ENCODE measurements at places on chromosomes 16 and 17. TPM values are rescaled to one million over a fixed set of nuclear protein-coding genes. Genes with fewer than 3 reads are reported as not detected.

Gene KRT23
- 0.60 TPM for polyA plus RNA-seq

Gene AIPL1
- polyA plus RNA-seq, result not detected

Gene SDK2
- 0.04 TPM for polyA plus RNA-seq

Gene SLC5A11
- 18.1 TPM for polyA plus RNA-seq

Gene BPTF
- polyA plus RNA-seq, result 45.6 TPM

Gene CCL1
- not detected for polyA plus RNA-seq

Measured in Purkinje cell (primary cell).